Stimulated activated naive CD8-positive, alpha-beta T cell treated with anti-CD3 and anti-CD28 coated beads, Interleukin-15, Interleukin-2, amounts not matched to agents 100 U/mL and 50 U/mL, for 24 hours (primary cell): ENCODE measurements at places on chromosomes 1 and 21.

- DNase-seq, result no peak
Observed at GRCh38 chr1:118934706-118935105, 53.4 kb downstream of the TBX15 start.

DNA sequence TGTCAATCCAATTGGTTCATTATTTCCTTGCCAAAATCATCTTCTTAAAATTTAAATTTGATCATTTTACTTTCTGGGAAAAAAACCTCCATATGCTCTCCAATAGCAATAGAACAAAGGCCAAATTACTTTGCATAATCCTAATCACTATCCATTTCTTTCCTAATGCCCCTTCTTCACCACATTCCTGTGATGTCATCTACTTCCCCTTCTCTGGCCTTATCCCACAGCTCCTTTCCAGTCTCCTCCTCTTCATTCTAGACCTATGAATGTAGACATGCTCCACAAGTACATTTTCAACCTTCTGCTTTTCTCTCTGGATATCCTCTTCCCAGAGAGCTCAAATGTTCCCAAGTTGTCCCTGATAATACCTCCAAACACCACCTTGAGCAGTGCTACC is 216.6 kb downstream of the MRPL39 start:
- no peak for DNase-seq

- DNase-seq, result no peak
Observed at GRCh38 chr1:12083766-12084165, 20.7 kb downstream of the TNFRSF8 start.

DNA sequence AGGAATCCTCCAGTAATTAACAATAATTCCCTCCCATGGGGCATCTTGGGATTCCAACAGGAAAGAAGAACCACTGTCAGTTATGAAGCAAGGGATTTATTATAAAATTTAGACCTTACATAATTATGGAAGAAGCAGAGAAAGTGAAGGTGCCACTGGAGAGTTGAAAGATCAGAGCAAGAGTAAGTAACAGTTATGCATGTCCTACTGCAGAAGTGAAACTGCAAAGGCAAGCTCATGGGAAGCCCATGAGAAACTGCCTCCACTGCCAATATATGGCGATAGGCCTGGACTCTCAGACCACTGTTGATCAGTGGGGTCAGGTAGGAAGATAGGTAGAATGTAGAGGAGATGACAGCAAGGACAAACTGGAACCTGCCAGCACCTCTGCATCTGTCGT is 123.6 kb upstream of the ZNF648 start:
- DNase-seq, result no peak

DNA sequence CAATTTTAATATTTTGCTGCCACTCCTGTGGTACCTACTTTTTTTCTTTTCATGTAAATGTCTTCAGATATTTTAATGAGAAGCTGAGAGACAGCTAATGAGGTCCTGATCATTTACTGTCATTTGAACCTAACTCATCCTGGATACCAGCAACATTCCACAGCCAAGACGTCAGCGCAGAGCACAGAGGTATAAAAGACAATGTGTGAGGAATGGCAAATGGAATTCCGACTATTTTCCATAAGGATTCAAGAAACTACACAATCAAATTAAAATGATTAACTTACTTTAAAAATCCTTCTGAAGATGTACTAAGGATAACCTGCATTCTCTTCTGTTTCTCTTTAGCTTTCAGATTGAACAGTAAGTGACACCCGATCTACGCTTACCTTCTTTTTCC is 38.8 kb downstream of the HEATR1 start:
- no peak for DNase-seq

- DNase-seq, result no peak
Observed at GRCh38 chr1:12372180-12372579, 142.3 kb downstream of the VPS13D start.

DNA sequence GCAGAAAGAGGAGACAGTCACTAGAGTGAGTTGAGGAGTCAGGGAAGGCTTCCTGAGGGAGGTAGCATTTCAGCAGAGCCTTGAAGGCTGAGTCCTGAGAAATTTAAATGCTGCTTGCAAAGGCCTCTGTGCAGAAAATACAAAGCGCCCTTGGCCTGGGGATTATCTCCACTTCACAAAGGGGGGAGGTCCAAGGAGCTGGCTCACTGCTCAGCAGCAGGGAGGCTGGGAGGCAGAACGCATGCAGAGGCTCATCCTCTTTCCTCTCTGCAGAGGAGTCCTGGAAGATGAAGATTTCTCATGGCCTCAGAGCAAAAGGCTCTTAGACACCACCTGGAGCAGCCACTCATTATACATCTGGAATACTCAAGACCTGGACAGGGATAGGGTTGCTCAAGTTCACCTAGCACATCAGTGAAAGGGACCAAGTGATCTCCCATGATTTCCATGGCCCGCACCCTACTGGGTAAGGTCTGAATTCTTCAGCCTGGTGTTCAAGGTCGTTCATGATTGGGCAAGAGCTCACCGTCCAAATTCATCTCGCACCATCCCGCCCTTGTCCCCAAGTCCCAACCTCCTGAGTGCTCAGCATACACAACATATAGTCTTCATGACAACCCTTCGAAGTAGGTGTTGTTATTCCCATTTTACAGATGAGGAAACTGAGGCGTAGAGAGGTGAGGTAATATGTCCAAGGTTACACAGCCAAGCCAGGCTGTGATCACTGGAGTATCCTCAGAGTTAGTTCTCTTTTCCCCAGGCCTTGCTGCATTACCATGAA is 9.0 kb downstream of the SLC1A7 start:
- DNase-seq, result no peak

DNA sequence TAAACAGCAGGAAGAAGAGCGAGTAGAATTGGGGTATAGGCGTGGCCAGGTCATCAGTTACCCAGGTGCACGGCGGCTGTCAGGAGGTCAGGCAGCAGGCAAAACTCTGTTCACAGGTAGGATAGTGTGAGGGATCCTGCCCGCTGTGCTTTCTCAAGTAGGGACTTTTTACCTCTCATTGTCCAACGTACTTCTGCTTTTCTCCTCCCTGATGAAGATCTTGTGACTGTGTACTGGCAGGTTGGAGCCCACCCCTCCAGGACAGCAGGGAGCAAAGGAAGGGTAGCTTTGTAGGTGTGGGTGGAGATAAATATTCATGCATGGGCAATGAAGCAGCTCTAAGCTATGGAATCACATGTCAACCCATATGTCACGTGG is 373.5 kb downstream of the KIF26B start:
- DNase-seq, result no peak

GRCh38 chr1:211551638-211552460 is 27.1 kb downstream of the SLC30A1 start:
- no peak for DNase-seq

GRCh38 chr1:212727386-212728181 is 27.9 kb upstream of the BATF3 start:
- no peak for DNase-seq

DNA sequence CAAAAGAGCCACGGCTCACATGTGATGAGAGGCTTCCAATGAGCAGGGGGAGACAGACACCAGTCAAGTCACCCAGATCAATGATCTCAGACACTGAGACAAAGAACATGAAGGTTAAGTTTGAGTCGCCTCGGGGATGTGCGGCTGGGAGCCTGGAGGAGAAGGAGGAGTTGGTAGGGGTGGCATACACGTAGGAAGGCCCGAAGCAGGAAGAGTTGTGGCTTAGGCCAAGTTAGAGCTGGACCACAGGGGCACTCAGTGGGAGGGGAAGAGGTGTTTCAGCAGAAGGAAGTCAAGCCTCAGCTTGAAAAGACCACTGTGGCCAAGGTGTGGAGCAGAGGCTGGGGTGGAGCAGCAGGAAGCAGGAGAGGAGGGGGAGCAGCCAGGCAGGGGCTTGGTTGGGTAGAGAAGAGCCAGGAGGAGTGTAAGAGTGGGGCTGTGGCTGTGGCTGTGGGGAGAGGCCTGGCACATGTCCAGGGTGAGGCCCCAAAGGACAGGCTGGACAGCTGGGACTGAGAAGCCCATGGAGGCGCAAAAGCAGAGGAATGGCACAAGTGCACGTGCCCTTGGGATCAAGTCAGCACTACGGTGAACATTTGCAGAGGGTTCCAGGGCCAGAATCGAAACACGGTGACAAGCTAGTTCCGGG is 27.6 kb downstream of the CTNNBIP1 start:
- DNase-seq, result peak; percentile 23

DNA sequence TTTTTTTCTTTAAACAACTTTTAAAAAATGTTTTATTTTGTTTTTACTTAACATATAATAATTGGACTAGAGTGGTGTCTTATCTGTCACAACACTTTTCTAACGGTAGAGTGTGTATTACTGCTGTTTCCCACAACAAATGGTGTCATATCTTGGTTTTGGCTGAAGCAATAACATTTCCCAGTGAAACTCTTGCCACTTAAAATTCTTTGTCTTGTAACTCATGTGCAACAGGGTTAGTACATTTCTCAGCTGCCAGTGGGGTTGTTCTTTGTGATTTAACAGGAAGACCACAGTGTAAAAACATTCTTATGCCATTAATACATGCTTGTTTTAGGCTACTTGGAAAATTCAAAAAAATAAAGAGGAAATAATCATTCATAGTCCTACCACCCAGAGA is 43.5 kb downstream of the ALPL start:
- no peak for DNase-seq

DNA sequence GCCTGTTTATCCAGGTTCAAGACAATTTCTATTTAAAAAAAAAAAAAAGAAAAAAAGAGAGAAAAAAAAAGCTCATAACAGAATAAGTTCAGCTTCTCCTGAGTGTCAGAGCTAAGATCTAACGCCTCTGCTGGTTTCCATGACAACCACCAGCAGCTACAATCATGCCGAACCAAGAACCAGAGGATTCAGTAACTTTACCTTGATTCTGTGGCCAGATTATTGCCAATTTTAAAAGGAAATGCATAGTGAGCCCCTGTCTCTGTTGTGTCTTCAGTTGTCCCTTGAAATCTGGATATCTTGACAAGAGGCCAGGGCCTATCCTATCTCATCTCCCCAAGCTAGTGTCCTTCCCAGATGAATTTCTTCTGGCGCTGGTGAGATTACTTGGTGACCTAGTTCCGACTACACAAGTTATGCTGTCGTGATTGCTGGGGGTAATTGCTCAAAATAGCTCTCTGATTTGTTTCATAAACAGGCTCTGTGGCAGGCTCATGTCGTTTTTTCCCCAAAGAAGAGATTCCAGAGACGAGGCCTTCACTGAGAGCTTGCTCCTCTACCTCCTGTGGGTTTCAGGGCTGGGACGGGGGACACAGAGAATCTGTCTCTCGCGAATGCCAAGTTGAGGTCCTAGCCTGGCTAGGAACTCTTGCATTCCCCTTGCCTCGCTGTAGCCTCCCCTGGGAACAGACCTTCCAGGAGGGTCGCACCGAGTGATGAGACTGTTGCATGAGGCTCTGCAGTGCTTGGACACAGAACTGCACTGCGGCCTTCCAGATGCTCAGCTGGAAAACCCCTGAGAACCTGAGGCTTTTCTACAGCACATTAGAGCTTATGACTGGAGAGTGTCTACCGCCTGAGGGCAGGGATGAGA is 32.4 kb upstream of the SCCPDH start:
- no peak for DNase-seq

- no peak for DNase-seq
Observed at GRCh38 chr1:229409616-229410369, 24.1 kb downstream of the ACTA1 start.

DNA sequence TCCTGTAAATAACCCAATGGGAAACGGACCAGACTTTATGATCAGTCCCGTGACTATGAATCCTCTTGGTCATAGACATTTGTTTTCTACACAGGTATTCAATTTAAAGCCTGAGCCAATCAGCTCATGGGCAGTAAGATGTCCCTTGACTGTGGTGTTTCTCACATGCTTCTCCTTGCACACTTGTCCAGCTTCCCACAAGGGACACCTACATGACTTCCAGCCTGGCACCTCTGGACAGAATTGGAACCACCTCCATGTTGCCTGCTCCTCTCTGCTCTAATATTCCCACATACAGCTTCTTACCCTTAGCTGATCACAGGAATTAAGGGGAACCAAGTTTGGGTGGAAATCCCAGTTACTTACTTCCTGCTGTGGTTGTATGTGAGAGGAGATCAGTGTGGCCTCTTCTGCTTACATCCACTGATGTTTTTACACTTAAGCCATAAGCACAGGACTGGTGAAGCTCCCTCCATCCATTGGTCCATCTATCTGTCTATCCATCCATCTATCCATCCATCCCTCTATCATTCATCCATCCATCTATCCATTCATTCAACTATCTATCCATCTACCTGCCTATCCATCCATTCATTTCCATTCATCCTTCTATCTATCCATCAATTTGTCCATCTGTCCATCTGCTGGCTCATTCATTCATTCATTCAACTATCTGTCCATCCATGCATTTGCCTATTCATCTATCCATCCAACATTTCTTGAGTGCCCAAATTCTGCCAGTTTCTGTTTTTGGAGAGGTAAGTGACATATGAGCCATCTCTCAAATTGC is 16.4 kb downstream of the RUNX1 start:
- no peak for DNase-seq

DNA sequence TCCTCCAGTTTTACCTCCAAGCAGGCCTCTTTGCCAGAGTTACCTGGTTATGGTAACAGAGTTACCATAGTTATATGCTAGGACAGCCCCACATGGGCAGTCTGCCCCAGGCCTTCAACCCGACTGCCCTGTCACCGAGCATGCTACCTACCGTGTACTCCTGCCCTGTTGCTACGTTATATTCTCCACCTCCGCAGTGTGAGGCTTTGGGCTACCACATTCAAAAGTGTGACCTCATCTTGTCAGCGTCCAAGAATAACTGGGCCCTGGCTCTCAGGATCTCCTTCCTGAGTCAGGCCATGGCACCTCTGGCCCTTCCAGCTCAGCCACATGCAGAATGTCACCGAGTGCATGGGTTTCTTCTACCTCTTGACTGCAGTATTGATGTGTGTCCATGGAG is 8.9 kb downstream of the MAPKAPK2 start:
- DNase-seq, result no peak
